GM23248 (cell line): ENCODE measurements at places on chromosomes 12 and 14. TPM values are rescaled to one million over a fixed set of nuclear protein-coding genes. Genes with fewer than 3 reads are reported as not detected.

DNA sequence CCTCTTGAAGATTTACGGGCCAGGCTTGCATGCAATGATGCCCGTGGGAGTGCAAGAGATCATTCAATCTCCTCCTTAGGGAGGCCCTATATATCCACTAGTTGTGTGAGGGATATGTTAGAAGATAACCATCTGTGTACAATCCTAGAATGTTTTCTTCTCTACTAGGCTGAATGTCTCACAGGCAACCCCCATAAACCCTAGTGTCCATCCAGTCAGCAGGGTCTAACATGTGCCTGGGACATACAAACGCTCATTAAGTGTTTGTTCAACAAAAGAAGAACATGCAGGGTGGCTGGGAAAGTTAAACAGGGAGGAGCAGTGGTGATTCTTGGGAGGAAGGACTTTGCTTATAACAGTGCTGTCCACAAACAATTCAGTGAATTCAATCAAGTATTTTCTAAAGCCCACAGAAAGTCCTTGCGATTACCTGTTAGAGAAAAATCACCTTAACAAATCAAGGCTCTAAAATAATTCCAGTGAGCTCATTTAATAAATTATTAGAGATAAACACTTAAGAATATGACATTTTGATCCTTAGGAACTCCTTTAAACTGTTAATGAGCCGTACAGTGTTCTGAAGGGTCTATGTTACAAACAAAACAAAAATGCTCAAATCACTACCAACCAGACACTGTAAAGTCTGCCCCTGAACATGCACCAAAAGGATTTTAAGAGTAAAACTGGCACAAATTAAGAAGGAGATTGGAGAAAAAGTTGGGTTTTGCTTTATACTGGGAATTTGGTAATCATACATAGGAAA is 96.6 kb upstream of the FERMT2 start:
- peak; percentile 8 for DNase-seq

GRCh38 chr14:70140614-70141013 is 48.1 kb downstream of the SLC8A3 start:
- DNase-seq = no peak

DNA sequence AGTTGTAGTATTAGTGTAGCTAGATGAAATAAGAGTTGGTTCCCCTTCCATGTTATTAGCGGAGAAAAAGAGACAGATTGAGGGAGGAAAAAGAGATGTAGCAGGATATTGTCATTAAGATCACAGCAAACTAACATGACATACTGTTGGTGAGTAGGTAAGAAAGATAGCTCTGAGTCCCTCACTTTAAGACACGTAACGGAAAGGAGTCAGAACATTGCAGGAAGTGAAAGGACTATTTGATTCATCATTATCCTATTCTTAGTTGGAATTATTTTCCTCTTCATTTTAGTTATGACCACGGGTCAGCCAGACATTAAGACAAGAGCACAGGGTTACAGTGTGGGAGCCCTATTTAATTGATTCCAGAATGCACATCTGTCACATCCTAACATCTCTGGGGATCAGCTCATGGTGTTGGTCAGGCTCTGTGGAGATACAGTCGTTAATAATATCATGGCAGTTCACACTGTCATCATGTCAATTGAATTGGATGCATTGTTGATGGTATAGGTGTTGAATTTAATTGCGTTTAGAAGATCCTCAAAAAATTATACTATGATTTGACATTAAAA is 55.0 kb downstream of the TMX1 start:
- peak; percentile 31 for DNase-seq

DNA sequence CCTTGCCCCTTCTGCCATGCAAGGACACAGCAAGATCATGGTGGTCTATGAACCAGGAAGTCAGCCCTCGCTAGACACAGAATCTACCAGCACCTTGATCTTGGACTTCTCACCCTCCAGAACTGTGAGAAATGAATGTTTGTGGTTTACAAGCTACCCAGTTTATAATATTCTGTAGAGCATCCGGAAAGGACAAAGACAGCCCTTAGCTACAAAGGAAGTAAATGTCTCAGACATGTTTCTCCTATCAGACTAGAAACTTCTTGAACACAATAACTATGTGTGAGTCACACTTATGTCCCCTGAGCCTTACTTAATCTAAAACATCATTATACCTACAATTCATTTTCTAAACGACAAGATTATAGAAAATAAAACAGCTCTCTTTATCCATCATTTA is 176.7 kb downstream of the KLHL28 start:
- DNase-seq = peak; percentile 4

- DNase-seq = no peak
Measured at GRCh38 chr14:104572668-104573067, 6.9 kb upstream of the C14orf180 start.

Gene CLIP1
- 52.5 and 61.7 TPM in 2 replicates for total RNA-seq

Gene CACNA2D4
- under 0.01 TPM in 1 of 2 replicates, not detected in the other for total RNA-seq
